Natural killer cell (primary cell): ENCODE measurements at places on chromosomes 3 and 15. TPM values are rescaled to one million over a fixed set of nuclear protein-coding genes. Genes with fewer than 3 reads are reported as not detected.
A peak's percentile ranks its signal among the peaks of the same experiment; 100 is the strongest.

- H3K27me3 ChIP-seq: no peaks in the 10 kb centered on the region
- no peaks in the 10 kb centered on the region for H3K4me1 ChIP-seq
- no peak overlapping the region for H3K27ac ChIP-seq
- DNase-seq: no peak
- H3K36me3 ChIP-seq: no peaks in the 10 kb centered on the region
These were observed 82.7 kb downstream of the MYLK start for GRCh38 chr3:123801474-123801873.

DNA sequence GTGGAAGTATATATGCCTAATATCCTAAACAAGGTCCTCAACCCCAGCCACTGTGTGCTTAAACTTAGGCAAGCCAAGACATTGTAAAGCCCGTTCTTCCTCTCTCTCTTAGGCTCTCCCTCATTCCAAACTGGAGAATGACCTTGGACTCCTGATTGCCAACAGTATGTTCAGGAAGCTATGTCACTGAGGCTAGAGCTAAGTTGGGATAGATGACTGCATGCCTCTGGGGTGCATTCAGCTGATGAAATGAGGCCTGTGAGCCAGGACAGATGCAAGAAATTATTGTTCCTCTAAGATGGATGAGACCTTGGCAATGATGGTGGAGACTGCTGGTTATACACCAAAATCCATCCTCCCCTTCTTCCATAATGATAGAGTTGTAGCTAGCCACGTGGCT, 27.9 kb upstream of the TBC1D21 start:
- no peak overlapping the region for H3K27ac ChIP-seq
- no peaks in the 10 kb centered on the region for H3K36me3 ChIP-seq
- H3K4me1 ChIP-seq: no peaks in the 10 kb centered on the region
- H3K4me3 ChIP-seq: no peak overlapping the region
- no peak for DNase-seq
- H3K27me3 ChIP-seq: no peaks in the 10 kb centered on the region

The TMC3 gene
- not detected for total RNA-seq

The SLC26A6 gene
- 37.6 TPM for total RNA-seq

DNA sequence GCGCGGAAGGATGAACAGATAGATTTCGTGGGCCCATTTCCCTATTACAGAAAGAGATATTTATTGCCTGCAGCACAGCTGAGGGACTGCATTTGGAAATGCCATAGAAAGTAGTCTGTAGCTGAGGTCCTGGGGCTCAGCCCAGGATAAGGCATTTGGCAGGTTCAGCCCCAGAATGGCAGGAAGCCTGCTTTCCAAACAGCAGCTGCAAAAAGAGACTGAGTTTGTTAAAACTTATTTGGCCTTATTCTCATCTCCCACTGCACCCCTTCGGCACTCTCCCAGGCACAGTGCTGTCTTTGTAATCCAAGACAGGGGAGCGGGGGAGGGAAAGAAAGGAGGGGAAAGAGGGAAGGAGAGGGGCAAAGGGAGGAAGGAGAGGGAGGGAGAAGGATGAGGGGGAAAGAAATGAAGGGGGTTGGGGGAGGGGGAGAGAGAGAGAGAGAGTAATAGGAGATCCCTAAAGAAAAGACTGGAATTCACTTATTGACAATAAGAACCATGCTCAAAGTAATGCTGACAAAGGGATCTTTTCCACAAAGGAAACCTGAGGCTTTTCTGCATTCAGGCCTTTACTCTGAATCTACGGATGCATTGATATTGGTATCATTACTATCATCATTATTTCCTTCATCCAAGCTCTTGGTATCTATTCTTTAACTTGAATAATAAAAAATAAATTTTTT, 94.0 kb upstream of the LRRN1 start:
- no peak overlapping the region for H3K4me3 ChIP-seq
- no peaks in the 10 kb centered on the region for H3K27me3 ChIP-seq
- no peaks in the 10 kb centered on the region for H3K36me3 ChIP-seq

DNA sequence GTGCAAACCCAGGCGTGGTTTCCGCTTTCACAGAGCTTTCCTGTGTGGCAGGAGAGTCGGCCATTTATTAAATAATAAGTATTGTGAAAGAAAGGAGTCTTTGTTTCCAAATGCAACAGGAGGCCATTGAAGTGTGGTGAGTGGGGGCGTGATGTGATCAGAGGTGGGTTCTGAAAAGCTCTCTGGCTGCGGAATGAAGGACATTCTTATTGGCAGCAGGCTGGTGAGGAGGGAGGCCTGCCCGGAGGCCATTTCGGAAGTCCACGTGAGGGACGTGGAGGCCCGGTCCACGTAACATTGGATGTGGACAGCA, 11.1 kb downstream of the ARNT2 start:
- no peak for DNase-seq
- H3K4me3 ChIP-seq: no peak overlapping the region
- H3K27ac ChIP-seq: no peak overlapping the region
- no peaks in the 10 kb centered on the region for H3K4me1 ChIP-seq
- no peaks in the 10 kb centered on the region for H3K27me3 ChIP-seq

- H3K4me1 ChIP-seq: peaks cover 22% of the 10 kb centered on the region
- H3K27ac ChIP-seq: peak overlapping the region; percentile 53
- no peaks in the 10 kb centered on the region for H3K36me3 ChIP-seq
- DNase-seq: no peak
- H3K27me3 ChIP-seq: no peaks in the 10 kb centered on the region
These were observed 10.7 kb upstream of the TRAK1 start for GRCh38 chr3:42080453-42080872.

DNA sequence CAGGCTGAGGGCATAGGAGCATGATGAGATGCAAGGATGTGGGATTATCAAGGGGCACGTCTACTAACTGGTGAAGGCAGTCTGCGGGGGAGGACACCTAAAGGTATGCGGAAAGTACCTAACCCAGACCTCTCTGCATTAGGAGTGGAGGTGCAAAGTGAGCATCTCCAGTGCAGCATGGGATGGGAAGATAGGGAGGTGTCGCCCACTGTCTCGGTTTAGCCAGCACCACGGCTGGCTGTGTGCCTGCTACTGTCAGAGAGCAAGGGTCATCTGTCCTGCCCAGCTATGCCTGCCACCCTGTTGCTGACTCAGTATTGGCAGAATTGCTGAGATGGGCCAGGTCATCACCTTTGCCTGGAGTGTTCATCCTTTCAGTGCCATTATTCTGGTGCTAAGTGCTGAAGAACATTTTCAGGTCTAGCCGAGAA, 40.1 kb downstream of the OXNAD1 start:
- H3K4me1 ChIP-seq: peaks cover 39% of the 10 kb centered on the region
- DNase-seq: peak; percentile 82
- H3K27me3 ChIP-seq: no peaks in the 10 kb centered on the region
- peak overlapping the region; percentile 34 for H3K27ac ChIP-seq
- peaks cover 53% of the 10 kb centered on the region for H3K36me3 ChIP-seq

DNA sequence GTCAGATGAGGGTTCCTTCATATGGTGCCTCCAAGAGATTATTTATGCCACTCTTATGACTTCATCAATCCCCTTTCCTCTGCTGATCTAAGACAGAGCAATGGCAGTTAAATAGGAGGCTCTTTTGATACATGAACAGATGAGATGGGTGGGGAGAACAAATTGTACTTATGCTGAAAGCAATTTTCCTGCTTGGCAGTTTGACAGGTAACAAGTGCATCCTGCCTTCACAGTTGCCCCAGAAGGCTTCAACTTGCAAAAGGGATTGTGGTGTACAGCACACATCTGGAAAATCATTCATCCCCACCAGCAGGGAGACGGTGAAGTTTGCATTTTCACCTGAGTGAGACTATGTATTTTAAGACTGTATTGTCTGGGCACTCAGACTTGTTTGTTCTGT, 27.3 kb downstream of the ENTPD3 start:
- no peaks in the 10 kb centered on the region for H3K4me1 ChIP-seq
- DNase-seq: no peak
- no peaks in the 10 kb centered on the region for H3K36me3 ChIP-seq
- no peak overlapping the region for H3K4me3 ChIP-seq

- H3K27ac ChIP-seq: no peak overlapping the region
- no peak for DNase-seq
These were observed 523.6 kb downstream of the NTRK3 start for GRCh38 chr15:87732976-87733375.

The GRK7 gene
- 0.15 TPM for total RNA-seq

The P2RY12 gene
- total RNA-seq: 1.6 TPM

DNA sequence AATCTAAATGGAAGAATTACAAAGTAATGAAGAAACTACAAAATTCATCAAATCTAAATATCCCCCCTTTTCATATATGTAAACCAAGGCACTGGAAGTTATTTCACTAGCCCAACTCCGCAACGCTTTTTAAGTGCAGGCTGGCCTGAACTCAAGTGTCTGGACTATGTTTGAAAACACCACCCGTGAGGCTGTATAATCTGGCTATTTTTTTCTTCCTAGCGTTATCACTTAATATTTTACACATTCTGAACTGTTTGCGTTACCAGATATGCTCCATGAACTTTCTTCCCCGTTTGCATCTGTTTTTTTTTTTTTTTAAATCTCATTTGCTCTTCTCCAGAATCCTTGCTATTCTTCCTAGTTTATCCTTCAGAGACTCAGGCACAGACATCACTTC, 619.5 kb upstream of the CBLB start:
- H3K4me3 ChIP-seq: no peak overlapping the region
- H3K27ac ChIP-seq: no peak overlapping the region
- no peak for DNase-seq
- no peaks in the 10 kb centered on the region for H3K4me1 ChIP-seq

DNA sequence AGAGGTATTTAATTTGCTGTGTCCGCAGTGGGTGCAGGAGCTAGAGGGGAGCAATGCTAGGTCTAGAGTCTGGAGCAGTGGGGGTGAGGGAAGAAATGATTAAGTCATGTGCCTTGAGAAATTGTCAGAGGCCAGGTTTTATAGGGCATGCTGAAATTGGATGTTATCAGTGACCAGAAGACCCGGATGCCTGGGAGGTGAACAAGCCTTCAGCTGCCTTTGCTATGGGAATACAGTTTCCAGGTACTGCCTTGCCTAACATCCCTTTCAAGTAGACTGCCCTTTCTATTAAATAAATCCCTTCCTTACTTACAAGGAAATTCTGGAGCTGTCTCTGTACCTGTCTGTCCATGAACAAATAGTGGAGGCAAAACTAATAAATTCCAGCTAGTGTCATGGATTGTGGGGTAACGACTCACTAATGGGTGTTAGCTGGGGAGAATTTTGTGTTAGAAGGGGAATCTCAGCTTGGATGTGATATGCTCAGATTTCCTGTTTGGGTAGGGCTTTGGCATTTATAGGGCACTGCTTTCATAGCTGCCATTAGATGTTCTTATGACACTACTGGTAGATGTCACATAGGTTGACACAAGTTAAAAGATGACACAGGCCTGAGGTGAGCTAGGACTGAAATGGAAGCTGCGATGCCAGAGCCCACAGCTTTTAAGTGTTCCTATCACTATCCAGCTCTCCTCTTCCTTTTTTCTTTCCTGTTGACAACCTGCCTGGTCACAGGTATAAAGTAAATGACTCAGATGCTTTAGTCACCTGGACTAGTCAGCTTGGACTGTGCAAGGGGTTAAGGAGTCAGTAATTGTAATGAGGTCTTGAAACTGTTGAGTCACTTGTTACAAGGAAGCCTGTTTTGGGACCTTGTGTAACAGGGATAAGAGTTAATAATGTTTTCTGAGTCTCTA, 21.3 kb downstream of the CHD2 start:
- H3K36me3 ChIP-seq: peaks cover 38% of the 10 kb centered on the region
- H3K4me3 ChIP-seq: no peak overlapping the region
- peaks cover 31% of the 10 kb centered on the region for H3K4me1 ChIP-seq
- DNase-seq: no peak
- H3K27ac ChIP-seq: no peak overlapping the region

- H3K36me3 ChIP-seq: no peaks in the 10 kb centered on the region
- no peak overlapping the region for H3K27ac ChIP-seq
- H3K4me1 ChIP-seq: no peaks in the 10 kb centered on the region
- H3K27me3 ChIP-seq: no peaks in the 10 kb centered on the region
- DNase-seq: no peak
- no peak overlapping the region for H3K4me3 ChIP-seq
These were observed 17.4 kb upstream of the IGF2BP2 start for GRCh38 chr3:185842241-185842640.

DNA sequence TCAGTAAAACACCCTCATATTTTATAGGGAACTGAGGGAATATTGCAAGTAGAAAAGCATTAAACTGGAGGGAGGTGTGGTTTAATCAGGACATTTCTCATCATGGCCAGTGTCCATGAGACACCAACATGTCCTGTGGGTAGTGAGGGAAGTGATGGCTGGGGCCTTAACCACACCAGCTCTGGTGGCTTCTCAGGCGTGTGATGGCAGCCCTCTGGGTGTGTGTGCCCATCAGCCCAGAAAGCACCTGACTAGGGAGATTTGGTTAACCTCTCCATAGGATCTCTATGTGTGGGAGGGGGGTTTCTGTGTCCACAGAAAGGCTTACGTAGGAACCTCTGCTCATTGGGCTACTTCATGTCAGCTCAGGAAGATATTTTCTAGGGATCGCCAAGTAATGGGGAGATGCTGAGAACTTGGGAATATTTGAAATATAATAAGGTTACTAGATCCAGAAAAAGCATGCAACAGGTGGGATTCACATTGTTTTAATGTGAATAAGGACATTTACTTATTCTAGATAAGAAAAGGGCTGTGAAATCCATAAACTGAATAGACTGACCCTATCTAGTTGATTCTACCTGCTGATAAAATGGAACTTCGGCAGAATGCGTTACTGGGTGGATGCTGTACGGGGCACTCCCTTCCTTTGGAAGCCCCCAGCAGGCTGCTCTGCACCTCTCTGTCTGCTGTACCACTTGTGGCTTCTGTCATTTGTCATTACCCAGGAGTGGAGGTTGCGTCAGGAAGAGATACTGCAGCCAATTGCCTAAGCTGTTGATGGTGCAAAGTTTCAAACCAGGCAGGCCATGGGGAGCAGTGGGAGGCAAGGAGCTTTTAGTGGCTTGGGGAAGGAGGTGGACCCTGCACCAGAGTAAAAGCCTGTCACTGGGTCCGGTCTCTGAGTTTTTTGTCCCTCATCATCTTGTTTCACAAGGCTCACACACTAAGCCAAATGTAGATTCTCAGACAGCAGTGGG, 21.5 kb downstream of the PDHB start:
- peaks cover 30% of the 10 kb centered on the region for H3K36me3 ChIP-seq
- DNase-seq: no peak
- no peaks in the 10 kb centered on the region for H3K27me3 ChIP-seq
- H3K4me1 ChIP-seq: no peaks in the 10 kb centered on the region

GRCh38 chr15:84981711-84982300, at the start of gene PDE8A:
PDE8A (plus strand) TSS chr15:84981856; CDS start chr15:84982163, 307 bp downstream.
- peak within 1 kb of the TSS; percentile 100 for H3K27ac ChIP-seq
- H3K27me3 ChIP-seq: no peaks in the 10 kb centered on the region
- peaks cover 19% of the 10 kb centered on the region for H3K4me1 ChIP-seq
- DNase-seq: peak; percentile 73
- H3K4me3 ChIP-seq: peak within 1 kb of the TSS; percentile 82
- no peaks in the 10 kb centered on the region for H3K36me3 ChIP-seq

The EIF4G1 gene
- 220 TPM for total RNA-seq
